Activated CD4-positive, alpha-beta T cell treated with anti-CD3 and anti-CD28 coated beads, Interleukin-2, amount 50 U/mL, for 1 hour (primary cell): ENCODE measurements at places on chromosomes 7 and 10.

DNA sequence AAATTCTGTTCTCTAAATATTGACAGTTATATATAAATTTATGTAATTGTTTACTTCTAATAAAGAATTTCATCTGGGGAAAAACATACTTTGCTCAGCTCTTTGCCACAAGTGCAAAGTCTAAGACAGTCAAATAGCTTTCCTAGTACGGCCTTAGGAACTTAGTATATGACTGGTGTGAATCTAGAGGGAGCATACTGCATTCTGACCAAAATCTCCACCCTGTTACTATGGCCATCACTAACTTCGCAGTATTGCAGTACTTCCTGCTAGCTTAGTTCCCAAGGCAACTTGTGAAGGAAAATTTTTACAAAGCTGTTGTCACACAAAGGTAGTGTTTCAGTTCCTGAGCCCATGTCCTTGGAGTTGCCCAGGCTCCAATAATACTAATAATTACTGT lies 181.5 kb downstream of the CFTR start:
- DNase-seq = no peak

DNA sequence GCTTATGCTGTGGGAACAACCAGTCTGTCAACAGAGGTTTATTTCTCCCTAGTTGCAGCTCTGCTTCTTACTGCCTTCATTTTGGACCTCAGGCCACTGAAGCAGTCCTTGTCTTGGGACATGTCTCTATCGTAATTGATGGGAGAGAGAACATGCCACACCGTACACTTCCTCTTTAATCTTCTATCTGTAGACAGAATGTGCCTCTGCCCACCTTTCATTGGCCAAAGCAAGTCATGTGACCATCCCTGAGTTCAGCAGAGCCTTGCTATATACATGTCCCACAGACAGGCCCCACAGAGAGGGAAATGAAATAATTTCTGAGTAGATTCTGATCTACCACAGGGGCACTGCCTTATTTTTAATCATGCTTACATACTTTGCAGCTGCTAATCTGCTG lies 98.0 kb downstream of the KCND2 start:
- DNase-seq = no peak

DNA sequence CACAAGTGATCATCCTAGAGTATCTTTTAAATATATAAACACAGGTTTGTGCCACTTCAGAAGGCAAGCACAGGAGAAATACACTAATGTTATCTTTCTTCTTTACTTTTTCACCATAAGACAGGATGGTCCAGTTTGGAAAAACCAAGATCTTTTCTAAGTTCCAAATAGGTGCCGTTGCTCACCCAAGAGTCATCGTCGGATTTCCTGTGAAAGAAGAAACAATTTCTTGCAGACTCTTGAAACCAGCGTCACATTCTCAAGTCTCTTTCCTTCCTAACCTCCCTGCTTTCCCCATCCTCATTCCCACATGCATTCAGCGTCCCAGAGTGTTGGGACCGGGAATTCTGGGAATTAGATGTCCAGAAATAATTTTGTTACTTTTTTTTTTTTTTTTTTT lies 42.8 kb upstream of the GSDME start:
- no peak for DNase-seq

DNA sequence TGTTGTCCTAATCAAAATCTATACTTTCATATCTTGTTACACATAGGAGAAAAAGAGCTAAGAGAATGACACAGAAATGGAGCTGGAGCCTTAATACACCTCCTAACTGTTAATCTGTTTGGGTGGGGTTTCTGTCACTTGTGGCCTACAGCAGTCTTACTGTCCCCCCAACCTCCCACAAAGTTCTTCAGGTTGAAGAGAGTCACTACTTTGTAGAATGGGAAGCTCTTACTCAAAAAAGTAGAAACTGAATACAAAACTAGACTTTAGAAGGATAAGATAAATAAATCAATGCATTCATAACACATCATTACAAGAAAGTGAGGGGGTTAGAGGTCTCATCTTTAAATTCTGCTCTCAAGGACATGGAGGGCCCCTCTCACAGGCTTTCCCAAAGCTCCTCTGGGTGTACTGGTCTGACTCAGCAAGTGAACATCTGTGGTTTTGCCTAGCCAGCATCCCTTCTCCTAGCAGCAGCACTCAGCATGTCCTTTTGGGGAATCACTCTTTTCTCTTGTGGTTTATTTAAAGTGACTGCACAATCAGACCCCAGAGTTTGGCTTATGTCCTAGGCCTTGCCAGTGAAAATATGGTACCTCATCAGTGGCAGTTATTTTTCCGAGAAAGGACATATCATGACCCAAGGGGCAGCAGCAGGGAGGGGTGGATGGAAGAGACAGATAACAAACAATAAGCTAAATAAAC lies 2.0 kb upstream of the BLVRA start:
- no peak for DNase-seq

DNA sequence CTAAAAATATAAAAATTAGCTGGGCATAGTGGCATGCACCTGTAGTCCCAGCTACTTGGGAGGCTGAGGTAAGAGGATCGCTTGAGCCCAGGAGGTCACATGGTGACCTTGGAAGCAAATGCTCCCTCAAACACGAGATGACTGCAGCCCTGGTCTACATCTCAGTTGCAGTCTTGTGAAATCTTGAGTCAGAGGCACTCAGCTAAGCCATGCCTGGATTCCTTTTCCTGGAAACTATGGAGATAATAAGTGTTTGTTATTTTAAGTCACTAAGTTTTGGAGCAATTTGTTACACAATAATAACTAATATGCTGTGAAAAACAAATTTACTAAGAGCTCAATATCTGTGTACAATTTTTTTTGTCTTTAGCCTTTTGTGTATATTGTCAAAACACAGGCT lies 284.3 kb upstream of the KAT6B start:
- no peak for DNase-seq

DNA sequence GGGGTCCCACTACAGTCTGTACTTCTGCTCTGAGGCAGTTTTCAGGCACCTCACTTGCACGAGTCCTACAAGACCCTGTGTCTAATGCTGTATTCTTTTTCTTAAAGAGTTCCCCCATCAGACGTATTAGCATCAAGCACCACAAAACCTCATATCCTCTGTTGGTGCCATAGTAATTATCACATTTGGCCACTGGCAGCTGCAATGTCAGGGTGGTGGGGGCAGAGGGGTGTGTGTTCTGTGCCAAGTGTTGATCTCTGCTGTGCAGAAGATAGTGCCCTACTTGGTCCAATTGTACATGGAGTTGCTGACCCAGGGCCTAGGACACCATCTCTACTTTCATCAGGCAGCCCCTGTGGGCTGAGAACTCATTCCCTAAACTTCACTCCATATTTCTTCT lies 20.0 kb upstream of the JAZF1 start:
- no peak for DNase-seq

DNA sequence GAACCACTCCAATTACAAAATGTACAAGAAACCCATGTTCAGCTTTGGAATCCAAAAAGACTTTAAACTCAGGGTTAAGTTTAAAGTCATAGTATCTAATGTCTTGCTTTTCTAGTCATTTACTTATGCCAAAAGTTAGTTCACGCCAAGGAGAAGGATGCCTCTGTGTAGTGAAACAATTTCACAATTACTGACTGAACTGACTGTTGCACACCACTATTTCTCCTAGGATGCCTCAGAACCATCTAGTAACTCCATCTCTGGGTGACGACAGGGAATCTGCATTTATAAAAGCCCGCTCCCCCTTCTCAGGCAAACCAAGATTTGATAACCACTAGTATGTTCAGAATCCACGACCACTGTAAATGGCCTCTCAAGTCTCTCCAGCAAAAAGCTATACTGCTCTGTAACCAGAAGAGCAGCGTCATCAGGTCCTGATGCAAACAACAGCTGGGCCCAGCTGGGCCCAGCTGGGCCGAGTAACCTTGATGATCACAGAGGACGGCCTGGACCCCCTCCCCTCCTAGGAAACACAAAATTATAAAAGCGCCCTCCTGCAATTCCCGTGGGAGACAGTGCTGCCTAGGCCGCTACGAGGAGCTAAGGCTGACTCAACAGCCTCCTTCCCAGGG lies 680 bp upstream of the ADO start:
- DNase-seq = no peak

DNA sequence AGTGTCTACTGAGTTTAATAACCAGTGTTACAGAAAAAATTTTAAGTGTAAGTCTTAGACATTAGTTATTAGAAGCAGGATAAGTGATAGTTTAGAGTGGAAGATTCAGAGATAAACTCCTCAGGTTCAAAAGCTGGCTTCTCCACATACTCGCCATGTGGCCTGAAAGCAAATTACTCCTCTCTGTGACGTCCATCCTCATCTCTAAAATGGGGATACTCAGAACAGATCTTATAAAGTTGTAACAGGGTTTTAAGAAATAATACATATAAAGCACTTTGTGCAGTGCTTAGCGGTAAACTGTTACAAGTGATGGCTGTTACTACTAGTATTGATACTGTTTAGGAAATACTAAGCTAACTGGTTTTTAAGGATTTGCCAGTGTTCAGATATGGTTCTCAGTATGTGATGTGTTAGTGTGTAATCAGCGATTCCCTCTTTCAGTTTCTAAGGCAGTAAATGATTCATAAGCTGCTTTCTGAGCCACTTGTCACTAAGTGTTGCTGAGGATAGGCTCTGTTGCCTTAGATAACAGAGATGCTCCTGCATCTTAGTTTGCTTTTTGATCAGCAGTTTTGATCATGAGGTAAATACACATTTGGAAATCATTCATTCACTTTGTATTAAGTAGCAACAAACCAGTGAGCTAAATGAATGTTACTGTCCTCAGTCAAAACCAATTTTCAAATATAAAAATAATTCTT lies 58.7 kb downstream of the CYP51A1 start:
- no peak for DNase-seq

GRCh38 chr7:122790132-122790531 lies 87.4 kb upstream of the RNF148 start:
- DNase-seq = no peak

DNA sequence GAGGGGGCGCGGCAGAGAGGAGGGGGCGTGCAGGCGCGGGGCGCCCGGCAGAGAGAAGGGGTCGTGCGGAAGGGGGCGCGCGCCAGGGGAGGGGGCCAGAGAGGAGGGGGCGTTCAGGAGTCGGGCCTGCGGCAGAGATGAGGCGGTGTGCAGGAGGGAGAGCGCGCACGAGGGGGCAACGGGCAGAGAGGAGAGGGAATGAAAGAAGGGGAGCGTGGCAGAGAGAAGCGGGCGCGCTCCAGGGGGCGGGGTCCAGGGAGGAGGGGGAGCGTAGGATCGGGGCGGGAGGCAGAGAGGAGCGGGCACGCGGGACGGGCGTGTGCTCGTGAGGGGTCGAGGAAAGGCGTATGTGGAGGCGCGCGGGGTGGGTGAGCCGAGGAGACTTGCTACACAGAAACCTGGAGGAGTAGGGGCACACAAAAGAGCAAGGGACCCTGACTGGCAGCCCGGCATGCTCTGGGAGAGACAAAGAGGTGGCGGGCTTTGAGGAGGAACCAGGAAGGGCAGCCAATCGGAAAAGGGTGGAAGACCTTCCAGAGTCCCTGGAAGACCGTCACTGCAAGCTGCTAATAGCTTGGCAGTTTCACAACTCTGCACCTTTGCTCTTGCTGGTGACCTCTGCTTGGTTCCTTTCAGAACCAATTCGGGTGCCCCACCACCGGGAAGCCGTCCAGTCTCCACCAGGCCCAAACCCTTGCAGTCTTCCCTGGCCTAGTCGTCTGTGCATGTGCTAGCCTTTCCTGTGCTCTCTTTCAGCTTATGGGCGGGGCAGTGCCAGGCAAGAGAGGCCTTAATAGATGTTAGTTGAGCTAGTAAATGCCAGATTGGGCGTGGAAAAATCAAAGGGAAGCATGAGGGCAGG lies 639 bp downstream of the DYDC2 start:
- DNase-seq = no peak

GRCh38 chr10:101858723-101859500 lies 15.3 kb upstream of the KCNIP2 start:
- DNase-seq = no peak

DNA sequence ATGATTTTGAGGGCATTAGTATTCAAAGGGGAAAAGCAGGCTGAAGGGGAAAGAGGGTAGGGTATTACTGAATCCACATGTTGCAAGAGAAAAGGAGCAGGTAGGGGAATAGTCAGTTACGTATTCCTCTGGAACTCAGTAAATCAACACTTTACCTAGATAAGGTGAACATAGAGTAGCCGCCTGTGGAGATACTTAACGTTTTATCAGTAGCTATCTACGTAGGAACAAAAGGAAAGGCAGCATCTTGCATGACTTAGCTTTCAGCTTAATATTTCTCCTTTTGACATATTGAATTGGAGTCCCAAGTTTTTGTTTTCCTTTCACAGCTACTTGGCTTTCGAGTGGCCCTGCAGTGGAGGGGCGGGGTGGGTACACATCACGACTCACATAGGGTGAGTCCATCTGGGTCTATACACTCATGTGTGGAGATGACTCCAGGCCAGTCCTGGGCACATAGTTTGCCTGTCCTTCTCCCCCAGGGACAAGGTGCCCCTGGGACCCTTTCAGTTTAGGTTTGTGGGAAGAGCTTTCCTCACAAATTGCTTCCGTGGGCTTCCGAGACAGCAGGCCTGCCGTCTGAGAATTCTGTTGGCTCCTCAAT lies 48.1 kb downstream of the CCNY start:
- DNase-seq = no peak

- no peak for DNase-seq
Measured at GRCh38 chr10:79023240-79024162, 45.3 kb upstream of the ZMIZ1 start.

DNA sequence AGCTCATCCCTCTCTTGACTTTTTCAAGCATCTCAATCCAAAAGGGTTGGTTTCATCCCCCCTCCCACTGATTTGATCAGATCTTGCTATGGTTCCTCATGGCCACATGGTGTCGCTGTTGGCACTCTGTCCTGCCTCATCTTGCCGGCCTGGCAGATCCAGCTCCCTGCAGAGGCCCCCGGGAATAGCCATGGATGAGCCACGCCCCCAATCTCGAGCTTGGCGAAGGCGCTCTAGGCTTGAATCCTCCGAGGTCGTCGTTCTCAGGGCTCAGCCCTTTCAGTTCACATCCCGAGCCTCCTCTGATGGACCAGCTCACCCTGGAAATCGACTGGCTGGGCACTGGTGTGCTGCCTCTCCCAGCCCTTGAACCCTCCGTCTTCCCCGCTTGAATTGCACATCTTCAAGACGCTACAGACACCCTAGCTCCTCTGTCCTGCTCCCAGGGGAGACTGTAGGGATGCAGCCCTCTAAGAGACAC lies 628.7 kb downstream of the TYW1 start:
- DNase-seq = peak; percentile 1

- no peak for DNase-seq
Measured at GRCh38 chr10:12422189-12422588, 72.8 kb downstream of the CAMK1D start.

- no peak for DNase-seq
Measured at GRCh38 chr10:129894698-129895097, 69.4 kb downstream of the EBF3 start.

DNA sequence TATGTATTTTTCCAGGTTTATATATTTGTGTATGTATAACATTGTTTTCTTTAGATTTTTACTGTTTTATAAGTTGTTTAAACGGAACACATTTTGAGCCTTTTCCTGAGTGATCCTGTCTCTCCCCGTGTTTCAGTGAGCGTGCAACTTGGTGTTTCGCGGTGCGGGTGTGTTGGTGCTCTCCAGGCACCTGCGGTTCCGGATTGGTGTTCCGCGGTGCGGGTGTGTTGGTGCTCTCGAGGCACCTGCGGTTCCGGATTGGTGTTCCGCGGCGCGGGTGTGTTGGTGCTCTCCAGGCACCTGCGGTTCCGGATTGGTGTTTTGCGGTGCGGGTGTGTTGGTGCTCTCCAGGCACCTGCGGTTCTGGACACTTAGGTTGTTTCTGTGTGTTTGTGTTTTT lies 20.6 kb downstream of the DYNC2I1 start:
- DNase-seq = no peak
